ENCODE measurements at places on chromosomes 11 and 22.
A peak's percentile ranks its signal among the peaks of the same experiment; 100 is the strongest.

DNA sequence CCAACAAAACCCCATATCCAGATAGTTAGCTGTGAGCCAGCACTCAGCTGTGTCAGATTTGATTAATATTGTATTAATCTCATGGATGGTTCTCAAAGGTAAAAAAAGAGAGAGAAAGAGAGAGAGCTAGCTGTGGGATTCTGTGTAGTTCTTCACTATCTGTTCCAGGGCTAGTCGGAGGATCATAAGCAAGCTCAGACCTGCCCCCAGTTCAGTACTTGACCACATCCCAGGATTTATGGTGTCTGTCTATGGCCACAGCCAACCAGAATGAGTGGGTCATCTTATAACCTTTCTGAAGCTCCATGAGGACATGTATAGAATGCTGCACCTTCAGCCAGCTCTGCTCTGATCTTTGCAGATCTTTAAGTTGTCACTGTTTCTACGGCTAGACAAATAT is 13.5 kb upstream of the B3GNT6 start:
- peak; percentile 19 for DNase-seq

GRCh38 chr11:11732116-11732515 is 109.7 kb upstream of the USP47 start:
- peak; percentile 23 for DNase-seq

DNA sequence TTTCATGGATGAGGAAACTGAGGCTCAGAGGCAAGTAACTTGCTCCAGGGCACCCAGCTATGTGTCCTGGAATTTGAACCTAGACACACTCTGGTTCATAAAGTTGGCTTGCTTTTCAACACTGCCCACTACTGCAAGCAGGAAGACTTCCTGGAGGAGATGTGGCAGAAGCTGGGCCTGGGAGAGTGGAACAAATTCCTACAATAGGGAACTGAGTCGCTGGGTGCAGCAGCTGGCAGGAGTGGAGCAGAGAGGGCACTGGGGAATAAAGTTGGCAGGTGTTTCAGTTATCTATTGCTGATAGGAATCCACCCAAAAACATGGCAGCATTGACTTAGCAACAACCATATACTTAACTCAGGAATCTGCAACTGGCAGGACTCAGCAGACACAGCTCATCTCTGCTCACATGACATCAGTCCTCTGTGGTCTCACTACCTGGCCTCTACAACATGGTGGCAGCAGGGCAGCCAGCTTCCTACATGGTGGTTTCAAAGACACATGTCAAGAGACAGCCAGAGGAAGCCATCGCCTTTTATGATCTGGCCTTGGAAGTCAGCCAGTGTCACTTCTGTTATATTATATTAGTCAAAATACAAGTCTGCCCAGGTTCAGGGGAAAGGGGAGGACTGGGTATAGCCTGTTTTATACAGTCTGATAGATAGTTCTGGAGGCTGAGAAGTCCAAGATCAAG is 10.6 kb upstream of the CARD10 start:
- DNase-seq: no peak

DNA sequence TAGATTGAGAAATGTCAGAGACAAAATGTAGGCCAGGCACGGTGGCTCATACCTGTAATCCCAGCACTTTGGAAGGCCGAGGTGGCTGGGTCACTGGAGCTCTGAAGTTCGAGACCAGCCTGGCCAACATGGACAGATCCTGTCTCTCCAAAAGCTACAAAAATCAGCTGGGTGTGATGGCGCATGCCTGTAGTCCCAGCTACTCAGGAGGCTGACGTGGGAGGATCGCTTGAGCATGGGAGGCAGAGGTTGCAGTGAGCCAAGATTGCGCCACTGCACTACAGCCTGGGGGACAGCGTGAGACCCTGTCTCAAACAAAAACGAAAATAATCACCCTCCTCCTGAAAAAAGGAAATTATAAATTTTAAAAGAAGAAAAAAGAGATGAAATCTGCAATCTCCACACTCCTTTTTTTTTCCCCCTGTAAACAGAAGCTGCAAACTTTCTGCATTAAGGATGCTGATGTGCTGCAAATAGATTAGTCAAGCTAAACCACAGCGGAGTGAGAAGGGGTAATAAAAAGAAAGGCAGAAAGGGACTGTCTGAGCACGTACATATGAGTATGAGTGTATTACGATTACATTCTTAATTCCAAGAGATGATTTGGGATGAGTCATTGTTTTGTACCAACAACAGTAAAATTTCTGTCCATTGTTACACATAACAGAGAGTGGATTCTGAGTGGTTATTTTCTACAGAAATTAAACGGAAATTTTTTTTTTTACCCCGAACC is 87.3 kb downstream of the SIK3 start:
- peak; percentile 76 for DNase-seq

GRCh38 chr11:59943997-59944714 is 5.9 kb downstream of the OOSP1 start:
- DNase-seq: no peak

DNA sequence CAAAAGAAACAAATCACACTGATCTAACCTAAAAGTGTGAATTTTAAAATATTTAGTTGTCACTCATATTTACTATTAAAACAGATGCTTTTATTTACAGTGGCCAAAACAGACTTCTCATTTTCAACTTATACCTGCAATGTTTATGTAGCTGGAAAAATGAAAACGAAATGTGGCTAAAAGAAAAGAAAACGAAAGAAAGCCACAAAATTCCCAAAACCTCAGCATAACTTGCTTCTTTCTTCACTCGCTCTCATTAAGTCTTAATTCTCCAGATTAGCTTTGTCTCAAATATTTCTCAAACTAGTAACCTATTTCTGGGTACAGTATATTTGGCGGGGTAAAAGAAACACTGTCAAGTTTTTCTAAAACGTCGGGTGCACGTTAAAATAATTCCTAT is 693 bp downstream of the CSTF3 start:
- DNase-seq: no peak

GRCh38 chr22:30044881-30045493 is 35.3 kb upstream of the HORMAD2 start:
- no peak for DNase-seq

DNA sequence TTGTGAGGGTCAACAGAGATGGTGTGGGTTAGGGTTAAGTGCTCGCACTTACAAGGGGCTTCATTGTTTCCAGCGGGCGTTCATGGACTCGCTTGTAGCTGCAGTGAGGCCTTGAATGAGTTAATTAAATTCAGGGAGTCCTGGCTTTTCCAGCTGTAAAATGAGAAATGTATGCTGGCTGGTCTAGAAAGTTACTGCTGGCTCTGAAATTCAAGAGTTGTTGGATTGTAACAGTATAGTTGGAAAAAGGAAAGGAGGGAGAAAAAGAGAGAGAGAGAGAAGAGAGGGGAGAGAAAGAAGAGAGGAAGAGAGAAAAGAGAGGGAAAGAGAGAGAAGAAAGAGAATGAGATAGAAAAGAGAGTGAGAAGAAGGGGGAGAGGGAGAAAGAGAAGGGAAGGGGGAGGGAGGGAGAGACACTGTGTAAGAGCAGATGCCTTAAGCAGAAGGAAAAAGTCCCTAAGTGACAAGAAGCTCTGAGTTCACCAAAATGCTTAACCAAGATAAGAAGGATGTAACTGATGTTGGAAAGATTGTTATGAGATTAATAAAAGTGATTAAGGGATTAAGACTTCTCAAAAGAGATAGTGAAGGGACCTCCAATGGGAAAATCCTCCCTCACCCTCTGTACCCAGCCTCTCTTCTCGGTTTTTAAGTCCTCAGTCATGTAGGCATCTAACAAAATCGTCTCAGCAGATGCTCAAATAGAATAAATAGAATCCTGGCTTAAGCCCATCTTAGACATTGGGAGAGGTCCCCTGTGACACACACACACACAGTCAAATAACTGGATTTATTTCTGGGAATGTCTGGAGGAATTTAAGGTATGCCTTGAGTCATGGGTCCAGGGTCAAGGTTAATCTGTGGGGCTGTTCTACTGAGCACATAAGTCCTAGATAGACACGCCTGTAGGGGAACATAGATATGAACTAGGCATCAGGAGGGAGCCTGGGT is 477.9 kb downstream of the MIAT start:
- DNase-seq: peak; percentile 90

- peak; percentile 69 for DNase-seq
Measured at GRCh38 chr11:17504330-17505107, 27.9 kb upstream of the ABCC8 start.

DNA sequence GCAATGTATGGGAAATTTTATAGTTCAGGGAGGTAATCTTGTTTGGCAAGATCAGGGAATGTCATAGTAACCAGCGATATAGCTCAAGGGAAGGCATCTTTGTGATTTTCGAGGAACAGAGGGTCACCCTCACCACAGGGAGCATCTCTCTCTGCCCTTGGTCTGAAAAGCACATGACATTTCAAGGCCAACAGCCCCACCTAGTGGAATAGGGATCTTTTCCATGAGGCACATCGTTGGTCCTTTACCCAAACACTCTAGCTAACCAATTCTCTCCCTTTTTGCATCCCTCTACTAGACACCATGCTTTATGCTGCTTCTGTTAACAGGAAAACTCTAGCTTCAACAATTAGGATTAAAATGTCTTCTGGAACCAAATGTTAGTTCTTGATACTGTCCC is 179.0 kb downstream of the GRM5 start:
- DNase-seq: peak; percentile 40

- no peak for DNase-seq
Measured at GRCh38 chr22:49790912-49791311, 36.8 kb downstream of the BRD1 start.

DNA sequence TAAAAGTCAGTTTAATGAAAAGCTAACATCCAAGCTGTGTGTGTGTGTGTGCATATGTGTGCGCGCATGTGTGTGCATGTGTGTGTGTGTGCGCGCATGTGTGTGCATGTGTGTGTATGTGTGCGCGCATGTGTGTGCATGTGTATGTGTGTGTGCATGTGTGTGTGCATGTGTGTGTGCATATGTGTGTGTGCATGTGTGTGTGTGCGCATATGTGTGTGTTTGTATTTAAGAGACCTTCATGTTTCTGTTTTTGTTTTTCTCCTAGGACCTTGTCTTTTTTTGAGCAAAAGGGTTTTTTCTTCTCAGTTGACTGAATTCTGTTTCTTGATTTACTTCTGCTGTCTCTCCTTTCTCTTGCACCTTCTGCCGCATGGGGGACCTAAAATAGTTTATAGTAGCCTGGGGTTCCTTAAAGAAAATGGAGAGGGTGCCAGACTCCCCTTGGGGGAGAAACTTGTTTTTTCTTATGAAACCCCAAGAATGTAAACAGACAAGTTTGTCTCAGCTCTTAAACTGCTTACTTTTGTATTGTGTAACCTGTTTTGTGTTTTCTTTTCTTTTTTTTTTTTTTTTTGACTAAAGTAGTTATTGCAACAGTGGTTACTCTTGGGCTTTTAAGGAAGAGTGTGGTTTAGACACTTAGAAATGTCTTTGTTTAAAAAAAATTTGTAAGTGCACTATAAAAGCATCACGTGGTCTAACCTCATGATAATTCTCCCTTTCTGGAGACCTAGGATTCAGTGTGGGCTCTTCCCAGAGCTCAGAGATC is 53.0 kb downstream of the OSBPL5 start:
- no peak for DNase-seq

DNA sequence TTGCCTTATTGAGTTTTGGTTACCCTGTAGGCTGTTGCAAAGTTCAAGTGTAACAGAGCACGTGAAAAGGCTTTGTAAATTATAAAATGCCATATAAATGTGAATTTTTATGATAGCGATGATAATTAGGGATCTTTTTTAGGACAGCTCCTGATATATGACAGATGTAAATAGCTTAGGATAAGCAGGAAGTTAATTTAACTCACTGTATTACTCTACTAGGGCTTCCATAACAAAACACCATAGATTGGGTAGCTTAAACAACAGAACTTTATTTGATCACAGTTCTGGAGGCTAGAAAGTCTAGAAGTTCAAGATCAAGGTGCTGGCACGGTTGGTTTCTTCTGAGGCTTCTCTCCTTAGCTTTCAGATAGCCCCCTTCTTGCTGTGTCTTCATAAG is 17.0 kb upstream of the PDE3B start:
- DNase-seq: no peak

GRCh38 chr11:75487365-75487764 is 38.4 kb downstream of the GDPD5 start:
- no peak for DNase-seq

GRCh38 chr11:85827748-85828639 is 17.1 kb upstream of the SYTL2 start:
- peak; percentile 96 for DNase-seq

- DNase-seq: no peak
Measured at GRCh38 chr11:109089144-109089543, 332.8 kb upstream of the C11orf87 start.

GRCh38 chr11:73106347-73106746 is 35.8 kb downstream of the FCHSD2 start:
- DNase-seq: no peak

DNA sequence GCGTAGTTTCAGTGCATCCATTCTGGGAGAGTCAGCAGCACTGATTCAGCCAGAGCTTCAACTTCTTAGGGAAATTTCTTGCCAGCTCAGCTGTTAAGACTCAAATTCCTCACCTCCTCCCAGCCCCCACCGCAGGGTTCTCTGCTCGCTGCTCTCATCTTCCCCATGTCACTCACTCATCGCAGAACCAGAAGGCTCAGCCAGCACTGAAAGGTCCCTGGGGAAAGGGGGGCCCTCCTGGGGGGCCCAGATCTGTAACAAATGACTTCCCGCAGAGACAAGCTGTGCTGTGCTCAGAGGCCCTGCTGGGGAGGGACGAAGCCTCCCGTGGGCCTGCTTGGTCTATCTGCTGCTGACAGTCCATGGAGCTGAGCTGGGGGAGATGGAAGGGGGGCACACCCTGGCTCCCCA is 220.6 kb downstream of the NTM start:
- no peak for DNase-seq

GRCh38 chr11:131713529-131714134 is 343.2 kb downstream of the NTM start:
- DNase-seq: no peak

- no peak for DNase-seq
Measured at GRCh38 chr11:28584992-28585391, 476.8 kb downstream of the METTL15 start.

DNA sequence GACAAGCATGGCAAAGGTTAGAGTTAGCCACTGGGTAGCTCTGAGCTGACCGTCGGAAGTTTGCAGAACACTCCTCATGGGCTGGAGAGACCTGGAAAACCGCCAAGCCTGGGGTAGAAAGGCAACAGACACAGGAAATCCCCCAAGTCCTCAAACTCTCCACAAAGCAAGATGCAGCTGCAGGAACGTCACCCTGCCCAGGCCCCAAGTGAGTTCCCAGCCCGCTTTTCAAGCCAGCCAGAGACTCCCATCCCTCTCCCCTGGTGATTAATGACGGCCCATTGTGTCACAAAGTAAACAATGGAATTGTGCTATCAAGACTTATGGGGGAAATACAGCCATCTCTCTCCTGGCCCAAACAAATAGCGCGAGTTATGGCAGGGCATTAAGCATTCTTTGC is 633.0 kb downstream of the TBC1D22A start:
- peak; percentile 72 for DNase-seq

DNA sequence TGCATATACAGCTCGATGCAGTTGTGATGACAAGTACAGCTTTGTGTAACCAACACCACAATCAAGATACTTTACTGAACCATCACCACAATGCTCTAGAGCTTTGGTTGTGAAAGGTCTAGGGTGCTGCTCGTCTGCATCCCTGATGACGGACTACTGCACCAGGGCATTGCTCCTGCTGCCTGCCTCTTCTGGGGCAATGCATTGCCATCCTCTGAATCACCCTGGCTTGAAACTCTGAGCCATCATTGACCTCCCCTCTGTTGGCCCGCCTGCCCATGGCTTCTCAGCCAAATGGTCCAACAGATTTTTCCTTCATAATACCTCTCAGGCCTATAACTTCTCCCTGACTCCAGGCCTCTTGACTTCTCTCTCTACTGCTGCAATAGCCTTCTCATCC is 77.4 kb upstream of the CSNK2A3 start:
- no peak for DNase-seq

All from A172 (cell line).